ENCODE measurements at places on chromosomes 16 and 17.

GRCh38 chr17:42527932-42528331, 8.1 kb upstream of the NAGLU start:
- DNase-seq, result no peak

DNA sequence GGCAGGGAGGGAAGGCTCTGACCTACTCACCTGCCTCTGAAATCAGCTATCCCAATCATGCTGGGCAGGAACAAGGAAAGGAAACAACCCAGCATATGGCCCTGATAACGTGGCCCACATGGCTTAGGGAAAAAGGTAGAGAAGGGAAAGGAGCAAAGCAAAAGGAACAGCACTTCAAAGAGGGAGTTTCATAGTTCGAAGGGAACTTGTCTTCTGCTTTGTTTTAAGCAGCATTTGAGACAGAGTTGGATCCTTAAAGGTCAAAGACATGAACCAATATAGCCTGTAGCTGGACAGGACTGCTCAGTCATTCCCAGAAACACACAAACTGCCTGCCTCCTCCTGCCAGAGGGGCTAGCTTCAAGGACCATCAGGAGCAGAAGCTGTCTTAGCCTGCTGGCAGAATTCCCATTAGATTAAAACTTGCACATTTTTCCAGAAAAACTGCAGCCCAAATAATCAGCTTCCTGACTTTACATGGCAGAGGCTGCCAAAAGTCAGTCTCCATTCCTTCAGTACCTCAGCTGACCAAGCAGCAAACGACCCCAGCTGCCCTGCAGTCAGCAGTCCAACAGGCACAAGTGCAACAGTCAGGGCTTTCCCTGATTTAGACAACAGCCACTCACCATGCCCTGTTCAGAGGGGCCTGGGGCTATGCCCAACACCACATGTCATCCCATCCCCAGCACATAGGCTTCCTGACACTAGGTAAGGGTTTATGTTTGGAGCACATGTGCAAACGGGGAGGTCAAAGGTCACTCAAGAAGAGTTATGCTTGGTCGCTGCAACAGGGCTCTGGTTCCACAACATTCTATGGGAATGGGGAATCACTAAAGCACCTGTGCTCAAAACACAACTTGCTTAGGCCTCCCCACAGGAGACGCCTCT, 32.5 kb downstream of the RANBP10 start:
- no peak for DNase-seq

DNA sequence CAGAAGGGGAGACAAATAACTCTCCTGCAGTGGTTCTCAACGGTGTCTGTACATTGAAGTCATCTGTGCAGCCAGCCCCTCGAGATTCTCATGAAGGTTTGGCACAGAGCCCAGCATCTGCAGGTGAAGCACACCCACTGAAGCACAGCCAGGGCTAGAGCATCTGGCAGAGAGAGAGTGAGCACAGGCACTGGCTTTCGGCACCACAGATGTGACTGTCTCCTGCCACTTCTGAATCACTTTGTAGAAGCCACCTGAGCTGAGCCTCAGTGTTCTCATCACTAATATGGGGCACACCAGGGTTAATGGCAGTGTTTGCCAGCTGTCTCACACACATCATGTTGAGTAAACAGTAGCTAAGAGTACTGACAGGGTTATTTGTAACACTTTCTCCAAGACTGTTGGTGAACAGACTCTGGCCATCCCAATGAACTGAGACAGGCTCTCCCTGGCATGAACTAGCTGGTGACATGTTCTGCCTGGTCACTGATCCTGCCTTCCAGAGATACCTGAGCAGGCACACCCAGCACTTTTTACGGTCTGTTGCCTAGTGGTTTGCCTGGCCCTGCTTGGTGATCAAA, 10.9 kb downstream of the HSPB9 start:
- DNase-seq, result no peak

- DNase-seq, result no peak
Measured at GRCh38 chr17:77326076-77326591, 185.4 kb downstream of the SEC14L1 start.

Measured in NCI-H1048 (cell line).